Neuronal stem cell (in vitro differentiated cells): ENCODE measurements at places on chromosomes 12 and 14.

- no peak for DNase-seq
Observed at GRCh38 chr14:39258782-39259545, 25.2 kb downstream of the MIA2 start.

- no peak for DNase-seq
Observed at GRCh38 chr14:74008843-74009499, 10.1 kb downstream of the ENTPD5 start.

DNA sequence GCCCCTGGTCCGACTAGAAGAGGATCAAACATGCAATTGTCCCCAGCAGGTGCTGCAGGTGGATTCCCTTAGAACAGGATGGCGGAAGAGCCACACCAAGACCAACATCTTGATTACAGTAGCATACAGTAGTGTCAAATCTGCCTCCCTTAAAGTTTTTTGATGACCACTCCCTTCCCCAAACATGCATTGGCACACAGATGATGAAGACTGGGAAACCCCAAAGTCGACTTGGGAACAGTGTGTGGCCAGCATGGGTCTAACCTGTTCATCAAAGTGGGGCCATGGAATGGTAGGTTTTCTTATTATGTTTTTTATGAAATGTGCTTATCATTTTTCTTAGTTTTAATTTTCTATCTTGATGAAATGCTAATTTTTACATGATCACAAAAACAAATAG is 8.8 kb downstream of the PLXNC1 start:
- DNase-seq, result no peak

DNA sequence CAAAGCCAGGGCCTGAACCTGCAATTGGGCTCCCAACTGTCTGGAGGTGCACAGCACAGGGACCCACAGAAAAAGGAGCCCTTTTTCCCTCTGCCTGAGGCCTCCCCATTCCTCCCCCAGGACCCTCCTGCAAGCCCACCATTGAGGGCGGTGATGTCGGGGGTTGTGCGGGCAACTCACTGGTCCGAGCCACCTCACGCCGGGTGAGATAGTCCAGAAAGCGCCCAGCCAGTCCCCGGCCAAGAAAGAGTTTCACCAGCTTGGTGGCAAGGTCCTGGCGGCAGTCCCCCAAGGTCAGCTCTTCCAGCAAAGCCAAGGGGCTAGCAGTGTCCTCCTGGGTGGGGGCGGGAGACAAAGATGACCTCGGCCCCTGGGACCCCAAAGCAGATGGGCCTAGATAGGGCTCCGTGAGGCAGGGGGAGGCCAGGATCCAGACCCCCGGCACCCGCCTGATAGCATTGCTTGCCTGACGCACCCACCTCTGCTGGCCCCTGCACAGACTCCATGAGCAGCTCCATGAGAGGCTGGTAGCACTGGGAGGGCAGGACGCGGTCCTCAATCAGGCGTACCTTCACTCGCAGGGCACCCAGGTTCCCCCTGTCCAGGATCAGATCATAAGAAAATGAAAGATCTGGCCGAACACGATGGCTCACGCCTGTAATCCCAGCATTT is 20.0 kb downstream of the RASAL1 start:
- no peak for DNase-seq

DNA sequence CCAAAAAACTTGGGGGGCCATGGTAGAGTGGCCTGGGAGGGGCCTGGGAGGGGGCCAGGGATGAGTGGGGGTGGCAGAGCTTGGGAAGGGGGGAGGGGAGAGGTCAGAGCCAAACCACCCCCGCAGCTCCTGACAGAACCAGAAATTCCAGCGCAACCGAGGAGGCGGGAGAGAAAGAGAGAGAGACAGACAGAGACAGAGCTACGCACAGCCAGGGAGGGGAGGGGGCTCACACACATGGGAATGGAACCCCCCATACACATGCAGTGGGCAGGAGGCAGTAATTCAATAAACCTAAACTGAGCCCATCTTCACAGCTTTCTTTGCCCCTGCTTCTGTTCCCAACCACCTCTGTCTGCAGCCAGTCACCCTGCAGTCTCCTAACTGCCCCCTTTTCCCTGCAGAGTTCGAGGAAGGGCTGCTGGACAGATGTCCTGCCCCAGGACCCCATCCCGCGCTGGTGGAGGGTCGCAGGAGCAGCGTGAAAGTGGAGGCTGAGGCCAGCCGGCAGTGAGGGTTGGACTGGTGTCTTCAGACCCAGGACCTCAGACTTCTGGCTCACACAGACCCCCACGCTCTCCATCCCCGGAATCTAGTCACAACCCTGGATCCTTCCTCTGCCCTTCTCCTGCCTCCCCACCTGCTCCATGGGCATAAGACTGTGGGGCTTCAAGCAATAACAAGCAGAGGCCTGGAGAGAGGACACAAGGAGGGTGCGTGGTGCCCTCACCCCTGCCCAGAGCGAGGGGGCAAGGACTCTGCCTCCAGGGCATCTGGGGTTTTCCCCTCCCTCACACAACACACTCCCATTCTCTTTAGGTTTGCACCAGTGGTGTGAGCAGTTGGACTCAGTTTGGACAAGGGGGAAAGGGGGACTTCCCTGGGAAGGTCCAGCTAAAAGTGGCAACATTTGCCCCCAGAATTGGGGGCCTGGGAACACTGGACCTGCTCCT is 5.6 kb downstream of the NAB2 start:
- no peak for DNase-seq

DNA sequence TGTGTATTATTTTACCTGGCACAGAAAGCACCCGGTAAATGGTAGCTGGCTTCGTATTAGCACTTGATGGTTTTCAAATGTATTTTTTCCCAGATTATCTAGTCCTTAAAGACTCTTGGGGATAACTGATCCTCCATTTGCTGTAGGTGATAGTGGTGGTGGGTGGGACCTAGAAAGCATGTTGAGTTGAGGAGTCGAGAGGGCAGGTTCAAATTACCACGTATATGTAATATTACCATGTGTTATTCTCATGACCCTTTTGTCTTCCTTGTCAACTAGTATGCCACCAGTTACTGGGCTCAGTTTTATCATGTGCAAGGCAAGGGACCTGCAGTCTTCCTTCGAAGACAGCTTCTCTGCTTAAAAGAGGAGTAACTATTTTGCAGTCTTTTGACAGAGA is 1.8 kb downstream of the GLRX5 start:
- DNase-seq, result no peak
